ENCODE measurements at places on chromosomes 7 and 10.

- no peak for DNase-seq
Measured at GRCh38 chr10:105585171-105585570, 944.1 kb downstream of the SORCS3 start.

DNA sequence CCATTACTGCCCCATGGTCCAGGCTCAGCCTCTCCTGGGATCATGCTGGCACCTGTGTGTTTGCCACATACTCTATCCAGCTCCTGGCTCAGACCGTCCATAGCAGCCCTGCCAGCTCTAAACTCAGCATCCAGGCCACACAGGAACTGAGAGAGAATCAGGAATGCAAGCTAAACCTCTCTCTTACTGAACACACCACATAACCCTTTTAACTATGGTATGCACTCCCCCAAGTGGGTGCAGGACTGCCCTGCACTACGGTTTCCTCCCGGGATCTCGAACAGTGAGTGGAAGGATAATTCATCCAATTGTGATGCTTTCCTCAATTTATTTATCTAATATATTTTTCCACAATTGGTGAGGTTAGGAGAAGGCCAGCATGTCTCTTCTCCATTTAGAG is 17.1 kb upstream of the ZNF800 start:
- no peak for DNase-seq

DNA sequence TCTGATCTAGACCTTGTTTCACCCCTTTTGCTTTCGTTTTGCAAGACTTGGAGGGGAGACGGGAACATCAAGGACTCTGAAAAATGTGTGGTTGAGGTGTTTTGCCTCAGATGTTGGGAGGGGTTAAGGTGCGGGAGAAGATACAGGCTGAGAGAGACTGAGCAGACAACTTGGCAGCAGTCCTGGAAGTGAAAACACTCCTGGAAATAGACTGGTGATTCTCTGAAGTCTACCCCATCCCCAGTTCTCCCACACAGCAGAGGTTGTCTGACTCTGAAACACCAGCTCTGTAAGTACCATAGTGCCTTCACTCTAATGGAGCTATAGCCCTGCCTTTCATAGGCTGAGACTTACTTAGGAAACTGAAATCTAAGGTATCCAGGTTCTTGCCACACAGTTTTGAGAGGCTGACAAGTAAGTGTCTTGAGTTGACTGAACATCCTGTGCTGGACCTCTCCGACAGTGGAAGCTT is 152.5 kb downstream of the PPP1R9A start:
- no peak for DNase-seq

- no peak for DNase-seq
Measured at GRCh38 chr10:103678178-103678526, 177.2 kb downstream of the SH3PXD2A start.

GRCh38 chr10:4704034-4704545 is 121.9 kb upstream of the AKR1E2 start:
- peak; percentile 51 for DNase-seq

Measured in Kasumi-1 (cell line).